ENCODE measurements at places on chromosomes 2 and 18. TPM values are rescaled to one million over a fixed set of nuclear protein-coding genes. Genes with fewer than 3 reads are reported as not detected.
A peak's percentile ranks its signal among the peaks of the same experiment; 100 is the strongest.

SERPINB10 gene
- total RNA-seq, result not detected

GRCh38 chr2:37923308-37924055 lies 1.6 kb upstream of the RMDN2 start:
- no peak overlapping the region for H3K4me3 ChIP-seq
- H3K27ac ChIP-seq, result no peak overlapping the region
- DNase-seq, result no peak
- no peaks in the 10 kb centered on the region for H3K27me3 ChIP-seq

CHST9 gene
- not detected for total RNA-seq

NLRC4 gene
- total RNA-seq, result 0.07 TPM

GRCh38 chr18:7545734-7546133 lies 21.4 kb upstream of the PTPRM start:
- H3K4me1 ChIP-seq, result no peaks in the 10 kb centered on the region
- no peak overlapping the region for H3K4me3 ChIP-seq
- no peaks in the 10 kb centered on the region for H3K36me3 ChIP-seq
- no peak for DNase-seq
- no peak overlapping the region for H3K27ac ChIP-seq
- H3K27me3 ChIP-seq, result no peaks in the 10 kb centered on the region

DLGAP1 gene
- 0.20 TPM for total RNA-seq

RND3 gene
- total RNA-seq, result 0.51 TPM

DNA sequence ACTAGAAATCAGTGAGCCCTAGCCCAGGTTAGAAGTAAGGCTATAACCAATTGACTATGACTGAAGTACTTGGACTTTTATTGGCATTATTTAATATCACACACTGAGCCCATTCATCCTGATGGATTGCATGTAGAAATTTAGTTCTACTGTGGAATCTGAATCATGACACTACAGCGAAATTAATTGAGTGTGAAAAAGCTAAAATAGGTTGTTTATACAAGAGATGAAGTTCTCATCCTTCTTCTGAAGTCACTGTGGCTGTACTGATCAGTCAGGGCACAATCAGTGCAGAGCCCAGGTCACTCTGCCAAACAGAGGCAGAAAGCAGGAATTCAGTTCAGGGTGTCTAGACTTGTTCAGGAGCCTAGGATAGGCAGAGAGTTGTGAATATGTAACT lies 158.9 kb downstream of the BABAM2 start:
- DNase-seq, result no peak
- no peaks in the 10 kb centered on the region for H3K4me1 ChIP-seq
- no peak overlapping the region for H3K4me3 ChIP-seq
- no peaks in the 10 kb centered on the region for H3K27me3 ChIP-seq

DNA sequence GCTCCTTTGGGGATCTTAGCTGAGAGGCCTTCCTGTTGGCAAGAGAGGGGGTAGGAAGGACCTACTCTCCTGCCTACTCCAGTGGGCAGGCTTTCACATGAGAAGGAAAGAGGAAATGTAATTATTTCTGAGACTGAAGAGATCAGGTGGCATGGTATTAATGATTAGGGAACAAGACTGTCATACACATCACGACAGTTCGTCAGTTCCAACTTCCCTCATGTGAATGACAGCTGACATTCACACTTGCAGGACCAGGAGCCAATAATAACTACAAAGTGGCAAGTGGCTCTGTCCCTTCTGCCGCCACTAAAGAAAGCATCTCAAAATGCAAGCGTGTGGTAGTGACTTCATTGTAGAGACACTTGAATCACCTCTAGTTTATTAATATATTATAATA lies 90.0 kb downstream of the ZCCHC2 start:
- no peak for DNase-seq
- H3K27ac ChIP-seq, result no peak overlapping the region
- H3K36me3 ChIP-seq, result no peaks in the 10 kb centered on the region

DNA sequence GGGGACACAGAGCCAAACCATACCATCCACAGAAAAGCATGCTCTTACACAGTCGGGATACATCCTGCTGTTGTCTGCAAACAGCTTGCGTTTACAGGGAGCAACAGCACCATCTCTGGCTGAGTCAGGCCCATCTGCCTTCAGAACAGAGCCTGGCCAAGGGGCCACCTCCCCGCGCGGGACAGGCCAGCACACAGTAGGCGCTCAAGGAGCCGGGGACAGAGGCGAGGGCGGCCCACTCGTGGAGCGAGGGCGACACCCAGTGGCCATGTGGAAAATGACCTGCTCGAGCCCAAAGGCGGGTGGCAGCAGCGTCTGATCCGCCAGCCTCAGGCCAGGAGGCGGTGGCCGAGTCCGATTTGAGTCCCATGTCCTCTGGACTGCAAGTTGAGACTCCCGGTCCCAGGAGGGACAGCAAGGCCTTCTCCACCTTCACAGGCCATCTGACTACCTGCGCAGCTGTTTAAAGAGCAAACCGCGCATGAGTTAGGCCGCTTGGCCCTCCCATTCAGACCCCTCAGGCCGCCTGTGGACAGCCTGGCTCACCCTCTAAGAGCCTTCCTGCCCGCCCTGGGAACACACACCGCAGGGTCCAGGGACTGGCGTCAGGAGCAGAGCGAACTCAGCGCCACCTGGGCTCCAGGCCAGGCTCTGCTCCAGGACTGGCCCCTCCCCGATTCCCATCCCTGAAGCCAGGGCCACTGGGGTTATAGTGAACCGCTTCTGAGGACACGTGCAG lies 38.3 kb downstream of the TTC32 start:
- H3K4me3 ChIP-seq, result no peak overlapping the region
- H3K36me3 ChIP-seq, result no peaks in the 10 kb centered on the region
- no peak overlapping the region for H3K27ac ChIP-seq

- H3K27me3 ChIP-seq, result no peaks in the 10 kb centered on the region
- no peaks in the 10 kb centered on the region for H3K4me1 ChIP-seq
- H3K36me3 ChIP-seq, result no peaks in the 10 kb centered on the region
- H3K27ac ChIP-seq, result no peak overlapping the region
- H3K4me3 ChIP-seq, result no peak overlapping the region
- no peak for DNase-seq
Measured at GRCh38 chr18:36391426-36392145, 94.1 kb downstream of the FHOD3 start.

TMEM200C gene
- total RNA-seq, result 0.04 TPM

ZDBF2 gene
- total RNA-seq, result 0.04 TPM

- no peak overlapping the region for H3K4me3 ChIP-seq
- H3K27ac ChIP-seq, result peak overlapping the region; percentile 91
- no peaks in the 10 kb centered on the region for H3K27me3 ChIP-seq
- peaks cover 12% of the 10 kb centered on the region for H3K4me1 ChIP-seq
- no peak for DNase-seq
- peaks cover 20% of the 10 kb centered on the region for H3K36me3 ChIP-seq
Measured at GRCh38 chr2:207771421-207771820, 1.7 kb upstream of the FZD5 start.

DNA sequence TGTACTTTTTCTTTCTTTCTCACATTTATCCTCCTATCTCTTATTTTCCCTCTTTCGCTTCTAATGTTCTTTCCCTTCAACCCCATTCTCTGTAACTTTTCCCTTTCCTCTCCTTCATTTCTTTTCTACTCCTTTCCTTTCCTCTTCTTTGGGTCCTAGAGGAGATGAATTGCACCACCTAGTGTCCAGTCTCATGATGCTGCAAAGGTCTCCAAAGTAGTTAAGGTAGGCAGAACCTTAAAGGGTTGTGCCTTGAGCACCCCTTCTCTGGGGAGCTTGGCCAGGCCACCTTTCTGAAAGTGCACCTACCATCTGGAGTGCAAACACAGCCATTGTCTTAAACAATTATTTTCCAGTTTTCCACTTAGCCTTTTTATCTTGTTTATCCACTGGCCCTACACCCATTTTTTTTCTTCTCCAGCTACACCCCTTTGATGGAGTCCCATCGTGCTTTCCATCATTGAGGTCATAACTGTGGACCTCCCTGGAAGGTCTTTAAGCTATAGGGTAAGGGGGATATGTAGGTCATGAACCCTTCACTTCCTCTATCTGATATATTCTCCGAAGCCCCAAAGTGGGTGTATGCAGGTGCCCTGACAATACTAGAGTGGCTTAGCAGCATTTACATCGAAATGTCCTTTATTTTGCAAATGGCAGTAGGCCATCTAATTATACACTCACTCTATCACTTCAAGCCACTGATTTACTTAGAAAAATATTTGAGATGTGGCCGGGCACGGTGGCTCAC lies 155.9 kb downstream of the ESCO1 start:
- no peaks in the 10 kb centered on the region for H3K36me3 ChIP-seq
- no peak overlapping the region for H3K4me3 ChIP-seq
- no peaks in the 10 kb centered on the region for H3K27me3 ChIP-seq
- H3K4me1 ChIP-seq, result no peaks in the 10 kb centered on the region
- no peak overlapping the region for H3K27ac ChIP-seq
- peak; percentile 24 for DNase-seq

ADGRF3 gene
- 0.16 TPM for total RNA-seq

SMAD4 gene
- total RNA-seq, result 49.6 TPM

MARCHF4 gene
- total RNA-seq, result not detected

- no peak overlapping the region for H3K27ac ChIP-seq
- H3K36me3 ChIP-seq, result no peaks in the 10 kb centered on the region
- H3K27me3 ChIP-seq, result no peaks in the 10 kb centered on the region
Measured at GRCh38 chr2:212592695-212593094, 54.1 kb upstream of the ERBB4 start.

POTEJ gene
- not detected for total RNA-seq

DNA sequence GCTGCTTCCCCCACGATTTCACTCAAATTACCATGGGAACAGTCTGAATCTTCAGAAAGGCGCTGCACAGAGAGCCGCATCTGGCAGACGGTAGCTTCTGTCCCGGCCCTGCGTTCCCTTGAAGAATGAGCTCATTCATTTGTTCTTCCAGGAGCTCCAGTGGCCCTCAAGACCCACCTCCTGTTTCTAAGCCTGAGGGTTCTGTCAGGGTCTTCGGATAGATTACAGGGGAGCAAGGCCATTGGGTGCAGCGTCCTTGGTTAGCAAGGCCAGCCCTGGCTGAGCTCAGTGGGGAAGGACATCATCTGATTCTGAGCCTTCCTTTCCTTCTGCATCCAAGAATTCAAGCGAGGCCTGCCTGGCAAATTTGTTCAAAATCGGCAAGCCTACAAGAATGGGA lies 111.9 kb downstream of the PDCL3 start:
- no peak for DNase-seq
- no peak overlapping the region for H3K4me3 ChIP-seq
- peaks cover 22% of the 10 kb centered on the region for H3K27me3 ChIP-seq
- no peak overlapping the region for H3K27ac ChIP-seq

IGFBP2 gene
- 0.93 TPM for total RNA-seq

GRCh38 chr2:233124421-233125080 lies 64.4 kb downstream of the INPP5D start:
- DNase-seq, result no peak
- peaks cover 7% of the 10 kb centered on the region for H3K4me1 ChIP-seq
- no peaks in the 10 kb centered on the region for H3K36me3 ChIP-seq
- H3K27me3 ChIP-seq, result no peaks in the 10 kb centered on the region

EML6 gene
- total RNA-seq, result 0.49 TPM

SULT1C2 gene
- total RNA-seq, result not detected

DNA sequence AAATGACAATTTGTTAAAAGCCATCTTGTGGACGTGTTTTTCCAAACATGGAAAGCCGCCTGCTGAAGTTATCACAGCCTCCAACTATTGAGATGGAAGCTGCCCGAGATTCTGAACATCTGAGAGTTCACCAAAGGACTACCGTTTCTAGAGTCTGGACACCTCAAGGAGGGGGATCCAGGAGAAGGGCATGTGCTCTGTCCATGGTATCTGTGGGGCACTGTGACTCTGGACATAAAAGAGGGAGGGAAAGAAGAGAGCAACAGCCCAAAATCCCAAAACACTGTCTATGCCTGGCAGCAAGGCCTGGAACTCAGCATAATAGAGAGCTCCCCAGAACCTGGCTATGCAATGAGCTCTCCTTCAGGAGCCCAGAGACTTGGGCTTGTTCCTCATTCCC lies 319.9 kb downstream of the EN1 start:
- no peak for DNase-seq
- H3K36me3 ChIP-seq, result no peaks in the 10 kb centered on the region
- no peak overlapping the region for H3K27ac ChIP-seq
- no peaks in the 10 kb centered on the region for H3K27me3 ChIP-seq
- no peak overlapping the region for H3K4me3 ChIP-seq

TTC31 gene
- total RNA-seq, result 23.9 TPM

DNA sequence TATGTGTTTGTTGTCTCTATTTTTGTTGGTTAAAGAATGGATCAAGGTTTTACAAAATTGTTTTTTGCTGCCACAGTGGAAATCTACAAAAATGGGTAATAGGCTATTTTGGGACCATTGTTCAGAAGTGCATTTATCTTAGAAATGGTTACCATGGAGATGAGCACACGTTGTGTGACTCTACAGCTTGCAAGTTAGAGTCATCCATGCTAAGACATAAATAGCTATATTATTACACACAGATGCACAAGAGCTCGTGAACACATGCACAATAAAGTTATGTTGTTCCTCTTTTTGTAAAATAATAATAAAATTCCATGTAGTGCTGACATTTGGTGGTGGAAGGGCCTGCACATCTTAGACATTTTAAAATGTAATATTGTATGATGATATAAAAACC lies 15.5 kb upstream of the DUSP19 start:
- H3K4me3 ChIP-seq, result no peak overlapping the region
- H3K36me3 ChIP-seq, result no peaks in the 10 kb centered on the region
- peak; percentile 30 for DNase-seq
- peaks cover 10% of the 10 kb centered on the region for H3K4me1 ChIP-seq
- no peaks in the 10 kb centered on the region for H3K27me3 ChIP-seq

DNA sequence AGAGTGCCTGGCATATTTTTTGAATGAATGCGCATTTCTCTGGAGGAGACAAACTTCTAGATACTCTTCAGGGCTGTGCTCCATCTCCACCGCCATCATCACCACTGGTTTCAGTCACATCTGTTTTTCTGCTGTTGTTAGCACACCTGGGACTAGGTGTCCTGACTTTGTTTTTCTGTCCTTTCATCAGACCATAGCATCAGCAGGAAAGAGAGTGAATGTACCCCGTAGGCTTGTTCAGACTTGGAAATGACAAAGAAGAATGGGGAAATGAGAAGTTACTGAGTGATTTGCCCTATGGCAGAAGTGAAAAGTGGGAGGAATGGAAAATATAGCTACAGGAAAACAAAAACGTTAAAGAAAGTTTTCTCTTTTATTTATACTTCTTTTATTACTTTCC lies 965.2 kb upstream of the FANCL start:
- no peaks in the 10 kb centered on the region for H3K4me1 ChIP-seq
- H3K4me3 ChIP-seq, result no peak overlapping the region
- no peak overlapping the region for H3K27ac ChIP-seq
- no peaks in the 10 kb centered on the region for H3K27me3 ChIP-seq
- no peaks in the 10 kb centered on the region for H3K36me3 ChIP-seq
- no peak for DNase-seq

DNA sequence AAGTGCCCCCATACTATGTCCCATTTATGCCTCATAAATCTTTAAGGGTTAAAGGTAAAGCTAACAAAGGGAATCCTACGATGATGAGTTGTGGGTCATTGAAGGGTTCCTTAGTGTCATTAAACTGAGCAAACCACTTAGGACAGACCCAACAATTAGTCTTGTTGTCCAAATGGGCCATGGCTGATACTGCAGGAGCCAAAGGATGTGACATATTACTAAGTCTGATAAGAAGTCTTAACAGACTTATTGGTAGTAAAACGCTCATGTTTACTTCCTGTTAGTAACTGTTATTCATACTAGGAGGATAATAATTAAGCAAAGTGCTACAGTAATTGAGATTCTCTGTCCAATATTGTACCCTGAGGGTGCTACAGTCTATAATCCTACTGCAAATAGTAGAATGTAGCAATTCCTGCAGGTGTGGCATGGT lies 96.8 kb downstream of the PTPN4 start:
- peak overlapping the region; percentile 74 for H3K27ac ChIP-seq
- no peak overlapping the region for H3K4me3 ChIP-seq
- DNase-seq, result no peak
